EL (cell line): ENCODE measurements at places on chromosomes 13 and 19.

DNA sequence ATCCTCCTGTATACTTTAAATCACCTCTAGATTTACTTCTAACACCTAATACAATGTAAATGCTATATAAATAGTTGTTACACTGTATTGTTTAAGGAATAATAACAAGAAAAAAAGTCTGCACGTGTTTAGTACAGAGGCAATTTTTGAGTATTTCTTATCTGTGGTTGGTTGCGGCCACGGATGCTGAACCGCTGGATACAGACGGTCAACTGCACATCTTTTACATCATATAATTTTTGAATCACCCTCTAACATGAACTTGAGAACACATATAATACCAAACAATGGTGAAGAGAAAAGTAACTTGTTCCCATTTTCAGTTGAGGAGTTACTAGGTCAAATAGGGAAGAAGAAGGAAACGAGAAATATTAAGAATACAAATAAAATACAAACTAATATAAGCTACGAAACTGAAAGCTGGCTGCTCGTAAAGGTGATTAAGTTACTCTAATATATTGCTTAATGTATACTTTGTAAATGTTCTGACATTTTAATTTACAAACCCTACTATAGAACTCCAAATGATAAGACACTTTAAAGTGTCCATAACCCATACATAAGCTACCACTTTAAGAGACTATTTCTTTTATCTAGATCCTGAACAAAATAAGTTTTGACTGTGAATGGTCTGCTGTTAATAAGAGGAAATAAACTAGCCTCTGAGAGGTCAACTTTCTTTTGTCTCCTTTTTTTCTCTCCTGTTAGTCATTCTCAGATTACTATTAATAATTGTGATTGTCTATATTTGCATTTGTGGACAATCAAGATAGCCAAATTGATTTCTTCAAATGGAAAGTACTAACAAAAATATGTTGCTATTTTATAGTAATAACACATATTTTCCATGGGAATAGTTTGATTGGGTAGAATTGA is 457.4 kb downstream of the DIAPH3 start:
- no peak for DNase-seq

DNA sequence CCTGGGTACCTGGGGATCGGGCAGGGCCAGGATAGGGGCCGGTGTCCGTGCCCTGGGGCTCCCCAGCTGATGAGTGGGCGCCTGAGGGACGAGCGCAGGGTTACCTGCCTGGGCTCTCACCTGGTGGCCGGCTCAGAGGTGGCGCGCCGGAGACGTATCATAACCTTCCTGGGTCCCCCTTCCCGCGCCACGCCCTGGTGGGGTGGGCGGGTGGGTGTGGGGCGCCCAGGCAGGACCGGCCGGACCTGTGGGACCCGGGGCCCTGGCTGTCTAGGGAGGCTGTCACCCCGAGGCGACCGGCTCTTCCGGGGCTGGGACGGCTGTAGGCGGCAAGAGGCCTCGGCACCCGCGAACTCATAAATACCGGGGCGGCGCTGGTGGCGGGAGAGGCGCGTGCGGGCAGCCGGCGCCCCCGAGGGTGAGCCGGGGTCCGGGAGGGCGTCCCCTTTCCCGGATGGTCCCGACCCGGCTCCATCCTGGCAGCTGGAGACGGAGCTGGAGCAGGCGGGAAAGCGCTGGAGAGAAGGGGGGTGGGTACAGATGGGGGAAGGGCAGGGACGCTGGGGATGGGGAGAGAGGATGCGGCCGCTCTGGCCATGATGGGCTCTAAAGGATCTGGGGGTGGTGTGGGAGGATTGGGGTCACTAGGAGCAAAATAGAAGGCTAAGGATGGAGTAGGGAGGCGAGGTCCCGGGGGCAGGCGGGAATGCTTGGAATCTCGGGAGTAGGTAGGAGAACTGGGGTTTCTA is at the start of gene ACP7:
Gene ACP7 (plus strand): TSS at position 386 of the 749 bp plus-strand sequence. CDS start 902 bp downstream, outside the sequence.
- DNase-seq = peak; percentile 18

DNA sequence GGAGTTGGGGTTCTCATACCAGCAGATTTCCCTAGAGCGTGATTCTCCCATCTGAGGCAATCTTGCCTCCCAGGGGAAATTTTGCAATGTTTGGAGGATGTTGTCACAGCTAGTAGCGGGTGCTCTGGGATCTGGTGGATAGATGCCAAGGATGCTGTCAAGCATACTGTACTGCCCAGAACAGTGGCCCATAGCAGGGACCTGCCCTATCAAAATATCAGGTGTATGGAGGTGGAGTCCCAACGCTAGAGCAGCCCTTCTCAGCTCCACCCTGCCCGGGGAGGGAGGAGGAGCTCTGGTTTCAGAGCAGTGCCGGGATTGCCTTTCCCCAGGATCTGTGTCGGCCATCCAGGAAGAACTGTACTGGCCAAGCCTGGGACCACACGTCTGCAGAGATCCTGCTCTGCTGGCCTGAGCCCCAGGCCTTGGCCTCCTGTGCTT is 10.9 kb upstream of the QTRT1 start:
- peak; percentile 60 for DNase-seq

- no peak for DNase-seq
These were observed 104.7 kb downstream of the GGACT start for GRCh38 chr13:100483841-100484381.

DNA sequence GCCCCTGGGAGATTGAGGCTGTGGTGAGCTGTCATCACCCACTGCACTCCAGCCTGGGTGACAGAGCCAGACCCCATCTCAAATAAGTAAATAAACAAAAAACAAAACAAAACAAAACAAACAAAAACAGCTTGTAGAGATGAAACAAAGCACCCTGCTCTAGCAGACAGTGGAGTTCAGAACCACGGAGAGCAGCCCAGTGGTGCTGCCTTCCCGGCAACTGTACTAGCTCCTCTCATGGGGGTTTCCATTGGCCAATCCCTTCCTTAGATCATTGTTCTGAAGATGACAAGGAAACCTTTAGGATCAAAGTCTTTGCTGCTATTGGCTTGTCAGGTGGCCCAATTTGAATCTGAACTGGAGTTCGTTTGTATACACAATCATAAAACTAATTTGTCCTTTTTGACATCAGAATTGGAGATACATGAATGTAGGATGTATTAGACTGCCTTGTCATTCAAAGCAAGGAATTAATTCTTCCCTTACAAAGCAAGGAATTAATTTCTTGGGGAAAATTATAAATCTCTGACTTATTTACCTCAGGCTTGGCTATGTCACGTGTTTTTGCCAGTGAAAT is 19.7 kb upstream of the SYCN start:
- no peak for DNase-seq

DNA sequence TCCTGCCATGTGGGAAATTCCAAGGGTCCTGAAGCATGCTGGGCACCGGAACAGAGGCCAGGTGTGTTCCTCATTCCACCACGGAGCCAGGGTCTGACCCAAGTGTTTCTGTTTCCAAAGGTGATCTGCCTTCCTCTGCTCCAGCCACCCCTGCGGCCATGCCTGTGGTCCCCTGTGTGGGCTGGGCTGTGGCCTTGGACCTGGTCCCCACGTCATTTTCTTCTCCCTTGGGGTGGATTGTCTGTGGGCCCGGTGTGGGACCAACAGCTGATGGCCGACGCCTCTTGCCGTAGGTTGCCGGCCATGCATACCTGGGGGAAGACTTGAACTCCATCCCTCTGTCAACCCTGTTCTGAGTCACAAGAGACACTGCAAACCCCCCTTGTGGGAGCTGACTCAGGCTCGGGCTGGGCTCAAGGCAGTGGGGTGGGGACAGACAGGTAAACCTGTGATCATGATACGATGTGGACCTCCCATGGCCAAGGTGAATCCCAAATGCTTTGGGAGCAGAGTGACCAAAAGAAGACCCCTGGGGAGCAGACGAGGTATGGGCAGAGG is 35.0 kb downstream of the ATP11A start:
- DNase-seq = no peak

DNA sequence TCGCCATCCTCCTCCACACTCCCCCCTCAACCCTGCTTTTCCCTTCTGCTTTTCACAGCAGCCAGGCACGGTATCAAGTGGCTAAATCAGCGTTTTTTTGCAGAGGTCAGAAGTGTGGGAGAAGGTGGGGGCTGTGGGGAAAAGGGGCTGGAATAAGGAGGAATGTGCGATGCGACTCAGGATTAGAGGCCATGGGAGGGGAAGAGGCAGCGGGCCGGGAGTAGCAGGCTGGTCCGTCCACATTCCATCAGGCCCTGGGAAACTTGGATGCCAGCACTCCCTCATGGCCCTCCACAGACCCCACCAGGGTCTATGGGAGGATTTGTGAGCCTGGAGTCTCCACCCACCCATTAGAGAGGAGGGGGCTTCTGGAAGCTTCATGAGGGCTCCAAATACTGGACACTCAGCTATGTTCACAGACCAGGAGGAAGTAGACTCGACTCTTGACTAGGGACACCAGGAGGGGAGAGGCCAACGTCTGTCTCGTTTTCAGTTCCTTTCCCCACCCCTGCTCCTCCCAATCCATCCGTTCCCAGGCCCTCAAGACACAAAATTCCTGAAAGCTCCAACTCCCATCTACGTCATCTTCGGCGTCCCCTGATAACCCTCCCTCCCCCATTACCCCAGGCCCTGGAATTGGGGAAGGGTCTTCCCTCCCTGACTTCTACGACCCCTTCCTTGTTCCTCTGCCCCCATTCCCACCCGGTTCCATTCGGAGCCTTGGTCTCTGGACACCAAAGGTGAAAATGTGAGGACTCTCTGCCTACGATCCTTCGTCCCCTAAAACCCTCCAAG is 3.3 kb upstream of the KCNC3 start:
- no peak for DNase-seq

- no peak for DNase-seq
These were observed 44.8 kb upstream of the LDLR start for GRCh38 chr19:11044431-11044830.

DNA sequence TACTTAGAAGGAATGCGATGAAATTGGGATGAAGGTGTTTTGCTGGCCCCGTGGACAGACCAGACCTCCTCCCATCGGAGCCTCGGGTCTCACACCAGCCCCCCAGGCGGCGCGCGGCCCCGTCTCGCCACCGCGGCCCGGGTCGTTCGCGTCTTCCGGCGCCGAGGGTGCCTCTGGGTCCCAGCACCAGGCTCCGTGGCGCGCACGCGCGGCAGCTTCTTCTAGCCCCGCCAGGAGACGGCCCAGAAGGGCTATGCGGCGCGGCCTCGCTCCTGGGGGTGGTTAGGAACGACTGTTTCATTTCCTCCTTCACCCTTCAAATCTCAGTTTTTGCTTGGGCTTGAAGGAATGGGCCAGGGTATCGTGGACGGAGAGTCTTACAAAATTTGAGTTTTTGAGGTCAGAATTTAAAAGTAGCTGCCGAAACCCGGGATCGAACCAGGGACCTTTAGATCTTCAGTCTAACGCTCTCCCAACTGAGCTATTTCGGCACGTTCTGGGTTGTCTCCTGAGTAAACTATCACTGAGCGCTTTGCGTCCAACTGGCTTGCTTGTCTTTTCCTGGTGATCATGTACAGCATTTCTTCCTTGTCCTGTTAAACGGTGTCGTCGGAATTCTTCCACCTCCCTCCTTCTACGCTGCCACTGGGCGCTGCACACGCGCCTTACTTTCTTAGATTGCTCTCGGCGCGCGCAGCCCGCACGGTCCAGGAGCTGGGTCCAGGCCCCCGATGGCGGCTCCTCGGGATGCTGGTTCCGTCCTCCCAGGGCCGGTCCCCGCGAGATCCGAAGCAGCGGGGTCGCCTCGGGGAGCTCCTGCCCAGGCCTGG is 46.5 kb downstream of the TGDS start:
- DNase-seq = peak; percentile 95

GRCh38 chr13:59532405-59532804 is 631.3 kb downstream of the DIAPH3 start:
- DNase-seq = no peak

DNA sequence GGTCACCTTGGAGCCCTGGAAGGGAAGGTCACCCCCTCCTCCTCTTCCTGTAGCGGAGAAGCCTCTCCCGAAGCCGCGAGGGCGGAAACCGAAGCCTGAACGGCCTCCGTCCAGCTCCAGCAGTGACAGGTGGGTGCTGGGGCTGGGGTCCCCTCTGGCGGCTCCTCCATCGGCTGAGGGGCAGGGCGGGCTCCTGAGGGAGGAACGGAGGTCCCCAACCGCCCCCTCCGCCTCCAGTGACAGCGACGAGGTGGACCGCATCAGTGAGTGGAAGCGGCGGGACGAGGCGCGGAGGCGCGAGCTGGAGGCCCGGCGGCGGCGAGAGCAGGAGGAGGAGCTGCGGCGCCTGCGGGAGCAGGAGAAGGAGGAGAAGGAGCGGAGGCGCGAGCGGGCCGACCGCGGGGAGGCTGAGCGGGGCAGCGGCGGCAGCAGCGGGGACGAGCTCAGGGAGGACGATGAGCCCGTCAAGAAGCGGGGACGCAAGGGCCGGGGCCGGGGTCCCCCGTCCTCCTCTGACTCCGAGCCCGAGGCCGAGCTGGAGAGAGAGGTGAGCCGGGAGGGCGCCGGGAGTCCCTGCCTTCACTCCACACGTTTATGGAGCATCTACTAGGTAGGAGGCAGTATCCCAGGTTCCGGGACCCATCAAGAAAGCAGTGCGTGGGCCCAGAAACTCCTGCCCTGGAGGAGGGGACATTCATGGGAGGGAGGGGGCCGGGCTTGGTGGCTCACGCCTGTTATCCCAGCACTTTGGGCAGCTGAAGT is 22.0 kb downstream of the HDGFL2 start:
- DNase-seq = no peak

DNA sequence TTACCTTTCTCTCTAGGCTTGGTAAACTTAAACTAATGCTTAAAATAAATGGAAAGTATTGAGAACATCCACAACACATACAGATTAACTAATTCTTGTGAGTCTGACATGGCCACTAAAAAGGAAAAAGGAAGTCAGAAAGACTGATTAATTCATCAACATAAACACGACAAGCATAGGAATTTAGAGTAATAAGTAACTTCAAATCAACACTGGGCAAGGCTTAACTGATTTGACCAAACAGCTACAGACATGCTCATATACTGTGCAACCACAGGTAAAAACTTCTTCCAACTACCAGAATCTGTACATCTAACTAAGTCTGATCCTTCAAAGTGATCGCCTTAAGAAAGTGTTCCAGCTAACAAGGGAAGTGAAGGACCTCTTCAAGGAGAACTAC is 20.5 kb downstream of the UGGT2 start:
- DNase-seq = no peak

GRCh38 chr13:25151626-25152195 is 20.4 kb downstream of the AMER2 start:
- no peak for DNase-seq

GRCh38 chr13:39515224-39515714 is 87.7 kb downstream of the LHFPL6 start:
- no peak for DNase-seq

- peak; percentile 69 for DNase-seq
These were observed 831 bp downstream of the PGPEP1 start for GRCh38 chr19:18340990-18341868.

- DNase-seq = no peak
These were observed 43.4 kb upstream of the SPACA7 start for GRCh38 chr13:112332727-112333126.

DNA sequence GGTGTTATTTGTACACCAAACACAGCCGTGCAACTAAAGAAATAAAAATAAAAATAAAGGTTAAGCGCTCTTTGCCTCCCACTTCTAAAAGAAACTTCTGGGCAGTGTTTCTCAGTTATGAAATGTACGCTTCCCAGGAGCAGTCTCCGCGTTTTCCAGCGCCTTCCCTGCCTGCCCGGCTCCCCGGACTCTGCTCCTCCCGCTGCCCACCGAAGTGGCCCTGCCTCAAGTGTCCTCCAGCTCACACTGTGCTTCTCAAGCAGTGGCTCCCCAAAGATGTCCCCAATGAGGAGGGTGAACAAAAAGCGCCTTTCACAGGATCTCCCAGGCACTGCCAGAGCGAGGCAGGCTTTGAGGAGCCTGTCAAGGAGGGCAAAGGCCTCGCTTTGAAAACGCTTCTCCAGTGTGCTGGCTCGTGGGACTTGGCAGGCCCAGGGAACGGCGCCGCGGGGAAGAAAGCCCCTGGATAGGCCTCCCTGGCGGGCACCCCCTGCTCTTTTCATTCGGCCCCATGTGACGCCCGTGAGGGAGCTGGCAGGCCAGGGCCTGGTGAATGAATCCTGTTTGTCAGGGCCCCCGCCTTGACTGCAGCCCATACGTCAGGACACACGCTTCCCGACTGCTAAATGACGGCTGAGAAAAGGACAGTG is 187.1 kb downstream of the FOXO1 start:
- no peak for DNase-seq
